ENCODE measurements at places on chromosomes 7 and 10.

GRCh38 chr7:16396766-16397500 is 24.4 kb downstream of the CRPPA start:
- no peak for DNase-seq

DNA sequence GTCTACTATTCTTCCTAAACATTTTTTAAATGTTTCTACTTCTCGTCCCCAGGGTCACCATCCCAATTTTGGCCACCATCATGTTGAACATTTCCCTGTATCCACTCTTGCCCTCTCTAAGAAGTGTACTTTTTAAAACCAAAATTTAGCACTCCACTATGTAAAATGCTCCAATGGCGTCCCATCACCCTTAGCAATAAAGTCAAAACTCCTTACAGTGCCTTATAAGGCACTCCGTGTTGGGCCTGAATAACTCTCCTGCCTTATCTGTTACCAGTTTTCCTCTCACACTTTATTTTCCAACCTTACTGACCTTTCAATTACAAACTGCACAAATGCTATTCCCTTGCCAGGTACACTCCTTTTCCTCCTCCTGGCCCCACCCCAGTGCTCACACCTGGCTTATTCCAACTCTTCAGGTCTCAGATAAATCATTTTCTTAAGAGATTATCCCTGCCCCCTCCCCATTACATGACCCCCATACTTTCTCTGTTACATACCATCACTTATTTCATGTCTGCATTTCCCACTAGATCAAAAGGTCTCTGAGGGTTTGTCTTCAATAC is 1.3 kb downstream of the TMEM168 start:
- no peak for DNase-seq

- no peak for DNase-seq
Observed at GRCh38 chr7:8511855-8512254, 78.4 kb downstream of the NXPH1 start.

DNA sequence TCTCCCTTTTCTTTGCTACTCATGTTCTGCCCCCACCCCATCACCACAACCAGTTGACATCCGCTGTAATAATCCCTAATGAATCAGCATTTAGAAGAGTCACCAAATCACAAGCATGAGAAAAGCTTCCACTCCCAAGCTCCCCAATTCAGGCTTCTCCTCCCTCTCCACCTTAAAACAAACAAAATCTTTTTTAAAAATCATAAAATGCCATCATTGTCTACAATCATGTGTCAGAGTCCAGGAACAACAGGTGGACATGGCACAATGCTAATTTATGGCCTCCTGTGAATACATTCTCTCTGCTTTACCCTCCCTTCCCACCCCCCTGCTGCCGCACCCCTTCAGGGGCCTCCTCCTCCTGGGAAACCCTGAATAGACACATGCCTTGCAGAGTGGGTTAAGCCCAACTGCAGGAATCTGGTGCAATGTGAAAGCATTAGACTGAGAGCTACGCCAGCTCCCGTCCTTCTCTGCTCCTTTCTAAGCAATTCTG is 3.7 kb downstream of the LRRC4 start:
- no peak for DNase-seq

DNA sequence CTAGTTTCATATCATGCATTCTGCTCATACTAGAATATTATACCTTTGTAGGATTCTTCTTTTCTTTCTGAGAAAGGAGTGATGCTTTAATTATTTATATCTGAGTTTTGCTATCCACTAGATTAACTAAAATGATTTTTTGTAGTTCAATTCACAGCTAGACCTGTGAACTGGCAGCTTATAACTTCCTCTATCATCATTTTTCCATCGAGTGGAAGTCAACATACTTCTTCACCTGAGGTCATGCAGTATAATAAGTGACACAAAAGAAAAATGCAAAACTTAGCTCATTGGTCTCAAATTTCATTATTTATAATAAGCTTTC is 8.0 kb downstream of the LRRN3 start:
- no peak for DNase-seq

DNA sequence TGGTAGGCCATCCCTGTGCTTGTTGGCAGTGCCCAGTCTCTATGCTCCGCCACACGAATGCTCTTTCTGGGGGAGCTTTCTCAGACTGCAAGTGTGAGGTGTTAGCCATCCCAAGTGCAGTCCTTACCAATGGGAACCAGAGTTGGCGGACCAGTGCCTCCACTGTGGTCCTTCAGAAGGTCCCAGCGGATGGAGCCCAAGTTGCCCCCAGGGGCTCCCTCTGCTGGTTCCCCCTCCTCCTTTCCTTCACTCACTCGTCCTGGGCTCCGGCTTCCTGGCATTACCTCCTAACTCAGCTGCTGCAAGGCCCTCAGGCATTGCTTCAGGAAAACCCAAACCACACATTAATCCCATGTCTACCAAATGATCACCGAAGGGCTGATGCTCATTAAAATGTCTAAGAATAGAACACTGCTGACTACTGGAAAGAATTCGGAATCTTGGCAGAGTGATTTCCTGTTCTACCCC is 139.8 kb downstream of the CUBN start:
- no peak for DNase-seq

DNA sequence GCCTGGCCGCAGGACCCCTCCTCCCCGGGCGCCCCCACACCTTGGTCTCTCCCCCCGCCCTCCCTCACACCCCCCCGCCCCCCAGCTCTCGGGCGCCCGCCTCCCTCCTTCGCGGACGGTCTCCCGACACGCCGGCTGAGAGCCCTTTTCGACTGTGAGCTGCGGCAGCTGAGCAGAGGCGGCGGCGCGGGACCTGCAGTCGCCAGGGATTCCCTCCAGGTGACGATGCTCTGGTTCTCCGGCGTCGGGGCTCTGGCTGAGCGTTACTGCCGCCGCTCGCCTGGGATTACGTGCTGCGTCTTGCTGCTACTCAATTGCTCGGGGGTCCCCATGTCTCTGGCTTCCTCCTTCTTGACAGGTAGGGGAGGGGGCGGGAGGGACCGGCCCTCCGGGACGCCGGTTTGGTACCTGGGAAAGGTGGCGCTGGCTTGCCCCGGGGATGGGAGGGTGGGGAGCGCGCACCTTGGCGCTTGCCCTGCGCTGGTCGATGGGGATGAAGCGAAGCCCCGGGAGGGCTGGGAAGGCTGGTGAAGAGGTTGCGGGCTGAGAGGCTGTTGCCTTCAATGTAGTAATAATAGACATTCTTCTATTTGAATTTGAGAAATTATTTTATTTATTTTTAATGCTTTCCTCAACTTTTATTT is at the start of gene BMPER:
Gene BMPER, plus strand, starts transcription at position 151 of the 644 bp plus-strand sequence. Its CDS starts 75 bp downstream, at position 226.
- DNase-seq = no peak

GRCh38 chr10:10528563-10528910 is 489.1 kb upstream of the CELF2 start:
- DNase-seq = no peak

GRCh38 chr7:66617295-66617694 is 11.4 kb upstream of the KCTD7 start:
- no peak for DNase-seq

- no peak for DNase-seq
Observed at GRCh38 chr10:104099941-104100340, 14.3 kb upstream of the COL17A1 start.

DNA sequence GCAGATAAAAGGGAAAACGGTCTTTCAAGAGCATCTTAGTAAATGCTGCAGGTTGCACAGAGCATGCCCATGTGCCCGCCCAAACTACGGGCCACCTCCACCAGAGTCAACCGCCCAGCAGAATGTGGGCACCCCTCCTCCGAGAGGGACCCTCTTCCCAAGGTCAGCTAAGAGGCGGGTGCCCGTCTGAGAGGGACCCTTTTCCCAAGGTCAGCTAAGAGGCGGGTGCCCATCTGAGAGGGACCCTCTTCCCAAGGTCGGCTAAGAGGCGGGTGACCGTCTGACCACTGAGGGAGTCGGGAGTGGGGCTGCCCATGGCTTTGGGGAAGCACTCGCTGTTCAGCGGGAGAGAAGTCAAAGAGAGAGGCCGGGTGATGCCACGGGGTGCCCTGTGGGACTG is 113.1 kb downstream of the PTPRN2 start:
- no peak for DNase-seq

DNA sequence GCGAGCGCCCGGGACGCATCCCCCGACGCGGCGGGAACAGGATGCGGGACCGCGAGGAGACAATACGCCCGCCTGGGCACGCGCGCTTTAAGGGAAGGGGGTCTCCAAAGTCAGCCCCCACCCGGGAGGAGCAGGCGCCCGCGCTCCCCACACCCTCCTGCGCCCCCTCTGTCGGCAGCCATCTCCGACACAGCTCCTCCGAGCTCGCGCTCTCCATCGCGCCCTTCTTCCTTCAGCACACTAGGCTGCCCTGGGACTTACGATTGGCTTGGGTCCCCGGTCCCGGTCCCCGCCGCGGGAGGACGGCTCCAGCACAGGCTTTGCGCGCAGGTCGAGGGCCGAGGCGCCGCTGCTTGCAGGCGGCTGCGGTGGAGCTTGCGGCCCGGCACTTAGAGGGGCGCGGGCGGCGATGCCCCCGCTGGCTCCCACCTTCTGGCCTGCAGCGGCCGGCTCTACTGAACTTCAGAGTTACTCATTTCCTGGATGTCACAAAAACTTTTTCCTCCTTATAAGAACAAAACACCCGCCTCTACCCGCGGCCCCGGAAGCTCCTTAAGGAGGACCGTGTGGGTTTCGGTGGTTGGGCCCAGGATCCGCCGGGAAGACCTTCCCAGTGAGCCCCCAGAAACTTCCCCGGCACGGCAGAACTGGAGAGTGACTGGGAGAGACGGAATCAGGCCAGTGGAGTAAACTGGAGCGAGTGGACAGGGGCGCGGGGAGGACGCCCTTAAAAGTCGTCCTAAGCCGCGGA is at the start of gene ITPRIP:
Gene ITPRIP, minus strand, starts transcription at position 481 of the 751 bp plus-strand sequence. CDS start 22,414 bp downstream, outside the sequence.
- DNase-seq = peak; percentile 77

DNA sequence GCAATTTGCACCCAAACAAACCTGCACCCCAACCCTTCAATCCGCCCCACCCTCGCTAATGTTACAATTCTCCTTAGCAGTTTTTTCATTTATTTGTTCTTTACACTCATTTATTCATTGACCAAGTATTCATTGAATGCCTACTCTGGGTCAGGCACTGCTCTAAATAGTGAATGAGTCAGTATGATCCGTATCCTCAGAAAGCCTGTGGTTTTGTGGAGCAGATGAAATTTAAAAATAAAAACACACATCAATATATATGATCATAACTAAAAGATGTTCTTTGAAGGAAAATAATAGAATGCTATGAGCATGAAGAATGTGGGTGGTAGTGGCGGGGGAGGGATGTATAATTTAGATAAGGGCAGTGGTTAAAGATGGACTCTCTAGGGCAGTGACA is 13.3 kb downstream of the IFIT5 start:
- DNase-seq = no peak

GRCh38 chr10:7484456-7485243 is 73.8 kb upstream of the SFMBT2 start:
- peak; percentile 81 for DNase-seq

GRCh38 chr10:108902619-108903285 is 1020.6 kb downstream of the XPNPEP1 start:
- DNase-seq = no peak

- DNase-seq = no peak
Observed at GRCh38 chr7:127904670-127904985, 126.6 kb downstream of the LRRC4 start.

All from CD4-positive, alpha-beta T cell treated with Interleukin-4 for 4 hours (primary cell).